T follicular helper cell (primary cell): ENCODE measurements at places on chromosomes 12 and 14.

DNA sequence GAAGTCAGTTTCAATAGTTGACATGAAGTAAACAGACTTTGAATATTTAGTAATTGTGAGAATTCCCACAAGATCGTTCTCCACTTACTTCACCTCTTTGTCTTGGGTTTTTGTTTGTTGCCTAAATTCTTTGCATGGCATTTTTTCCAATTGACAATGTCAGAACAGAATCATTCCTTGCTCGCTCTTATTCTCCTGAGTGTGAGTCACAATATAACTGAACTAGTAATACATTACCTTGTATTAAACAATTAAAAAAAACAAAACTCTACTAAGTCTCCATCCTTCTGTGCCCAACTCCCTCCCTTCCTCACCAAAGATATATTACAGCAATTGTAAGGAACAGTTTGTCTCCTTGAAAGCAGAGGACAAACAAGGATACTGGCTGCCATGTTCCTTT, 638.8 kb upstream of the NOVA1 start:
- DNase-seq: no peak

GRCh38 chr12:50162230-50162629, 4.9 kb downstream of the CERS5 start:
- no peak for DNase-seq

DNA sequence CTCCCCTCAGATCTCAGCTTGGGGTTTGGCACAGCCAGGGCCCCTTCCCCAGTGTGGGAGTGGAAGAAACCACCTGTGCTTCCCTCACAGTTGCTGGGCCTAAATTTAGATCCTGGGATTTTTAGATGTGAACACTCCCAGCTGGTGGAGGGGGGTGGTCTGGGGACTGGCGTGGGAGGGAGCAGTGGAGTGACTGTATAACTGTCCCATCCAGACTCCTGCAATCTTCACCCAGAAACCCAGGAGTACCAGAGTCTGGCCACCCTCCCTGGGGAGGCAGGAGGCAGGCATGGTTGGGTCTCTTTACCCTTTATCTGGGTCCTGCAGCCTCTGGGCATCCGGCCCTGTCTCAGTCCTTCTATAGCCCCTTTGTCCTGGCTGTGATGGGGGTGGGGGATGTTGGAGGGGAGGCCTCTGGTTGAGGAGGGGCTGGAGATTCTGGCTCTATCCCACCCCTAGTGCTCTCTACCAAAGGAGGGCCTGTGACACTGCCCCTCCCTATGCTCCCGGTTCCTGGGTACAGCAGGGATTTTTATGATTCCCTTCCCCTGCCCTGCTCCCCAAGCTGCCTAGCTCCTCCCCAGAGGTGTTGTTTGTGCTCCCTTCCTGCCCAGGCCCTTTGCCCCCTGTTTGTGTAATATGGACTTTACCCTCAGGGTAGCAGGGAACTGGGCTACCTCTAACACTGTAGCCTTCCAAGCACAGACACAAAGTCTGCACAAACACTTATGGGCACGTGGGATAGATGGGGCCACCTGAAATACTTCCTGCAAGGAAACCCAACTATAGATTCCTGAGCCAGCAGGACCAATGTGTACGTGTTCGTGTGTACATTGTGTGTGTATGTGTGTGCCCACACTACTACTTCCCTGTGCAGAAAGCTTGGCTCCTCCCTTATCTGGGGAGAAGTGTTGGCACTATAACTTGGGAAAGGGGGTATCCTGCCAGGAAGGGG, 1.7 kb downstream of the ERBB3 start:
- DNase-seq: no peak

DNA sequence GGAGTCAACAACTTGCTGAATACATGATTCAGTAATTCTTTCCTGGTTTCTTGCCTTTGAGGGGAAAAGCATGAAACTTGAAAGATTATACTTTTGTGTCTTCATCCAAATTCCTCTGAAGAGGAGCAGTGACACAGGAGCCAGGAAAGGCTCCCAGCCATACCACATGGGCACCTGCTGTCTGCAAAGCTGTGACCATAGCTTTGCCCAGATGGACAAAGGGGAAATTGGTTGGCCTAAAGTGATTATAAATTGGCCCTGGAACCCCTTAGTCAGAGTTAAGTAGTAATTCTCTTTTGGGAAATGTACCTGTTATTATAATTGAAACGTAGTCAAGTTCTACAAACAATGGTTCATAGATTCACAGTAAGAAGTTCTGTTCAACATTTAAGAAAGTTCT, 44.3 kb upstream of the DCN start:
- DNase-seq: no peak

- DNase-seq: no peak
Observed at GRCh38 chr12:125098676-125099408, 33.6 kb downstream of the AACS start.

DNA sequence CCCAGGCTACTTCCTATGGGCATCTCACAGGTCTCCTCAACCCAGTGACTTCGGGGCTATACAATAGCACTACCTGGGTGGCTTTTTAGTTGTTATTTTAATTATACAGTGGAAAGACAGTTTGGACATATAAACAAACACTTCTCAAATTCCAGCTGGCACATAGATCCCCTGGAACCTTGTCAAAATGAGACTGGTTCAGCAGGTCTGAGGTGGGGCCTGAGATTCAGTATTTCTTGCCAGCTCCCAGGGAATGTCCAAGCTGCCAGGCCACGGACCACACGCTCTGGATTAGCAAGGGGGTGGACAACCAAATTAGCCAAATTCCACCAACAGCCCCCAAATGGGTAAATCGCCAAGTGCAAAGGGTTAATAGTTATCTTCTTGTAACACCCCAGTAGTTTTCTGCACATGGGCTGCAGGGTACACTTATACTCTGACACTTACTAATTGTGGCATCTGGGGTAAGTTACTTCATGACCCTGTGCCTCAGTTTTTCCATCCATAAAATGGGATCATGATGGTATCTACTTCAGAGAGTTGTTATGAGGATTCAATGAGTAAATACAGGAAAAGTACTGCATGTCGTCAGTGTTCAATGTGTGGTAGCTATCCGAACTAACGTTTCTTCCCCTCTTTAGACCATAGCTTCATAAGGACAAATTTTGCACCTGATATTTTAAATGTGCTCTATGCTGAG, 789.4 kb upstream of the TBX3 start:
- DNase-seq: no peak

DNA sequence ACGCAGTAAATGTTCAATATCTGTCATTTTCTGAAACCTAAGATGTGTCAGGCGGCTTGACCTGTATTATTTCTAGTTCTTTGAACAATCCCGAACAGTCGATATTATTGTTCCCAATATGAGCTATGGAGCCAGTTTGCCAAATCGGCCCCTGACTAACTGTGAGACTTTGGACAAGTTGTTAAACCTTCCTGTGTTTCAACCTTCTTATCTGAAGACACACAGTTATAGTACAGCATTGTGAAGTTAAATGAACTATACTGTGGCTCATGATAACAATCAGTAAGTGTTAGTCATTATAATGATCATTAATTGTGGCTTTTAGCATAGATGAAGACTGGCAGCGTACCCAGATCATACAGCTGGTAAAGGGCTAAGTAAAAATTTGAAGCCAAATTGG, 23.4 kb downstream of the DDX47 start:
- no peak for DNase-seq

DNA sequence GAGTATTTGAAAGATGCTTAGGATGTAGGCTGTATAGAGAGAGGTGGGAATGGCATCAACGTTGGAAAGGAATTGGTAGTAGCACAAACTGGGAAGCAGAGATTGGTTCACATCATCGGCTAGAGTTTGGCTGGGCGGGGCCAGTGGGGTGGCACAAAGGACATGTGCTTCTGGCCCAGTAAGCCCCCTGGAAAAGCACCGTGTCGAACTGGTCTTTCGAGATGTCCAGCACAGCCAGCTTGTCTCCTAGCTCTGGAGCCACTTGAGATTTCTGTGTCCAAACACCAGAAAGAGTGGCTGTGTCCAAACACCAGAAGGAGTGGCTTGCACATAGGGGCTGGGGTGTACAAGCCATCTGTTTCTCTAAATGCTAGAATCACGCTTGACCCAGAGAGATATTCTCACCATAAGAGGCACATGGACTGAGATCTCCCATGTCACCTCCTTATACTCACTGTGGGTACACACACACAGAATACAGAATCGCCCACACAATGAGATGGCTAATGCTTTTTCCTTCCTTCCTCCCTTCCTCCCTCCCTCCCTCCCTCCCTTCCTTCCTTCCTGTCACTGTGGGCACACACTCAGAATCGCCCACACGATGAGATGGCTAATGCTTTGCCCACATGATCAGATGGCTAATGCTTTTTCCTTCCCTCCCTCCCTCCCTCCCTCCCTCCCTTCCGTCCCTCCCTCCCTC, 41.8 kb upstream of the KCNK13 start:
- DNase-seq: no peak

- DNase-seq: no peak
Observed at GRCh38 chr12:1161197-1161596, 170.2 kb downstream of the ERC1 start.

DNA sequence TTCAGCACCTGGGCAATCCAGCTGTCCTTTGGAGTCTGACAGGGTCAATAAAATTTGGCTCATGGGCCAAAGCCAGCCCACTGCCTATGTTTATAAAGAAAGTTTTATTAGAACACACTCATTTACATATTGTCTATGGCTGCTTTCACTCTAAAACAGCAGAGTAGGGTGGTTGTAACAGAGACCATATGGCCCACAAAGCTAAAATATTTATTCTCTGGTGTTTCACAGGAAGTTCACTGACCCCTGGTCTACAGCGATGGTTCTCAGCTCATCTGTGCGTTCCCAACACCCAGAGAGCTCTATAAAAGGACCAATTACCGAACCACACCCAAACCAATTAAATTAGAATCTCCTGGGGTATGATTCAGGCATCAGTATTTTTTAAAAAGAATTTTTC, 37.7 kb upstream of the RTRAF start:
- DNase-seq: no peak

GRCh38 chr12:111277570-111277969, 91.3 kb downstream of the PHETA1 start:
- DNase-seq: no peak

DNA sequence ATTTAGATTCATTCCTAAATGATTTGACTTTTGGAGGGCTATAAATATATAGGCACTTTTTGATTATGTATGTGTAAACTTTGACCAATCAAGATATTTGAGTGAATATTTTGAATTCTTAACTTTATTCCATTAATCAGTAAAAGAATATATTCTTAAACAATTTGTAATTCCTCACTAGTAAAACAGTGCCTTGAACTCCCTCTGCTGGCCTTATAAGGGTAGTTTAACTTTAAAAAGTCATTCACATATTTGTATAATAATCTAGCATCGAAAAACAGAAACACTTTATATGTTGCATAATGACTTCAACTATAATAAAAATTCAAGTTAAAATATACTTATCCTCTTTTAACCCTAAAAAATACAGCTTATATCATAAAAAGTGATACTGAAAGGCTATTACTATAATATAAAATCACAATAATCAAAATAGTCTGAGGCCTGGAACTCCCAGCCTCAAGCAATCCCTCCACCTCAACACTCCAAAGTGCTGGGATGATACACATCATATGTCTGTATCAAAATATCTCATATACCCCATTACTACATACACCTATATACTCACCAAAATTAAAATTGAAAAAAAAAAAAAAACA, 31.2 kb downstream of the CCDC59 start:
- no peak for DNase-seq

DNA sequence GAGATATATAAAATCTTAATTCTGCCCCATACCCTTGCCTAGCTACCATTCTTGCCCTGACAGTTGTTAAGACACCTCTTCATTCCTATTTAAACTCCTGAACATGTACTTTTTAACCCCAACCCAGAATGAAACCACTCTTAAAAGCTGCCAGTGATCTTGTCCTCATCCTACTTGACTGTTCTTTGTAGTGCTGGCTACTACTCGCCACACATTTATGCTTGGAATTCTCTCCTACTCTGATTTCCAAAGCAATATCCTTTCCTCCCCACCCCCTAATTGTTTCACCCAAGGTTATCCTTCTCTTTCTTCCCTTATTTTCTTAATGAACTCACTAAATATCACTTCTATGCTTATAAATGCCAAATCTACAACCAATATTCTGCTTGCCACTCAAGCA, 4.1 kb downstream of the NFYB start:
- DNase-seq: no peak

GRCh38 chr14:65805113-65805473, 392.6 kb downstream of the FUT8 start:
- no peak for DNase-seq

DNA sequence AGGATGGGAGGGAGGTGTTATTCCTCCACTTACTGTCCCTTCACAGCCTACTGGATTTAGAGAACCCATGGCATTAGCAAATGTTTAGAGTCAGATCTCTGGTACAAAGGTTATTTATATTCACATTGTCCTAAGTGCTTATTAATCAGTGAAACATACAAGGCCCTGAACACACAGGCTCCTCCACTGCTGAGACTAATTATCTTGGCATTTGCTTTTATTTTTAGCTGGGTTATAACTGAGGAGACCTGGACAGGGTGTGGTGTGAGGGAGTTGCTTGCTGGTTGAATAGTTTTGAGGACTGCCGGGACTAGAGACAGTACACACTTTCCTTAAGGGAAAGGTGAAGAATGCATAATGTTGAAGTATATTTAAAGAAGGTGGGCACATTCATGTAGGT, 77.5 kb downstream of the FIGNL2 start:
- DNase-seq: no peak

- no peak for DNase-seq
Observed at GRCh38 chr12:38695057-38695456, 210.3 kb downstream of the CPNE8 start.

DNA sequence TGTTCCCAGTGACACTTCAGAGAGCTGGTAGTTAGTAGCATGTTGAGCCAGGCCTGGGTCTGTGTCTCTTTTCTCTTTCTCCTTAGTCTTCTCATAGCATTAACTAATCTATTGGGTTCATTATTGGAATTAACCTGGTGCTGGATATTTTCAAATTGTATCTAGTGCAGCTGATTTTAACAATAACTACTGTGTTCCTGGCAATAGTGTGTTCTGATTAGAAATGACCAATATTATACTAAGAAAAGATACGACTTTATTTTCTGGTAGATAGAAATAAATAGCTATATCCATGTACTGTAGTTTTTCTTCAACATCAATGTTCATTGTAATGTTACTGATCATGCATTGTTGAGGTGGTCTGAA, 3.0 kb downstream of the FOS start:
- no peak for DNase-seq

- DNase-seq: no peak
Observed at GRCh38 chr12:53978477-53979356, 4.0 kb upstream of the HOTAIR start.

- no peak for DNase-seq
Observed at GRCh38 chr12:114697741-114698565, 14.0 kb upstream of the TBX3 start.

DNA sequence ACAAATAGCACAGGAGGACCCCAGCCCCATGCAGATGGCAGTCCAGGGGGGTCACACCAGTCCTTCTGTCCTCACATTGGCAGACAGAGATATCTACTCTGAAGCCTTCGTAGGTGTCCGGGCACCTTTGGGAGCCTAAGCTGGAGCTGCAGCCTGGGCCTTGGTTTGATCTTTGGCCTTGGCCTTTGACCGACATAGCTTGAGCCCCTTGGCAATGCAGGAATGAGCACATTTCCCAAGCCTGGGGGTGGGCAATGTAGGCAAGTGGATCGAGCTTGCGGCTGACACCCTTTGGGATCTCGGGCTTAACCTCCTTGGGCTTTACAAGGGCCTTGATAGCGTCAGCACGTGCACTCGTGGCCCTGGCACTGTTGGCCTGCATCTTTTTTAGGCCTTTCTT, 6.4 kb downstream of the COQ5 start:
- DNase-seq: no peak

- DNase-seq: no peak
Observed at GRCh38 chr14:92711976-92712653, 36.3 kb downstream of the LGMN start.
